Caki2 (cell line): ENCODE measurements at places on chromosomes 4 and X. TPM values are rescaled to one million over a fixed set of nuclear protein-coding genes. Genes with fewer than 3 reads are reported as not detected.

Gene ADH1C
- total RNA-seq, result not detected in 2 replicates

Gene DMP1
- total RNA-seq, result not detected in 2 replicates

Gene MAGEA11
- total RNA-seq, result not detected in 2 replicates

DNA sequence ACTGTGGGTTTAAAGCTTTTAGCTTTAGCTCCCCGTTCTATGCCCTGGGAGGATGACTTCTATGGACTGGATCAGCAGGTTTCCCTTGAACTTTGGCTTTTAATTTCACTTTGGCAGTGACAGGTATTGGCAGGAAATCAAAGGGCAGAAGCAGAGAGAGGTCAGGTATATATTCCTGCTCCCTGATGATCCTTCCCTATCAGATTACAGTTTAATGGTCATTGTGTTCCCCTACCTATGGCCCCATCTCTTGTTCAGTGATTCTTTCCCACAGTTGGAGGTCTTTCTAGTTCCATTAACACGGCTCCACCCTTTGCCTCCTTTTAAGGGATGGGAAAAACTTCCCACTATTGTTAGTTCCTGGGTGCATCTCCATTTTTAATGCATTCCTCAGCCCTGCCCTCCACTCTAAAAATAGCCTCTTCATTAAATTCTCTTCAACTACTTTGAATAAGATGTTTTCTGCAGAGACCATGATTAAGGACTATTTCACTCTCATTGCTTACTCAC is 107.8 kb upstream of the TMEM47 start:
- no peak for DNase-seq

GRCh38 chrX:154348114-154348531 is 26.3 kb downstream of the FLNA start:
- DNase-seq, result no peak

- DNase-seq, result no peak
Observed at GRCh38 chrX:119226446-119226845, 9.6 kb upstream of the PGRMC1 start.

Gene SMR3B
- total RNA-seq, result not detected in 2 replicates

GRCh38 chrX:37912304-37912703 is 64.9 kb upstream of the DYNLT3 start:
- peak; percentile 65 for DNase-seq

Gene CYSLTR1
- total RNA-seq, result not detected in 2 replicates

Gene RHOXF2B
- total RNA-seq, result not detected in 2 replicates

- no peak for DNase-seq
Observed at GRCh38 chr4:2289311-2289954, 27.5 kb upstream of the MXD4 start.

Gene GAGE2A
- total RNA-seq, result not detected in 2 replicates

- DNase-seq, result no peak
Observed at GRCh38 chr4:4333265-4333706, 43.2 kb downstream of the ZBTB49 start.

DNA sequence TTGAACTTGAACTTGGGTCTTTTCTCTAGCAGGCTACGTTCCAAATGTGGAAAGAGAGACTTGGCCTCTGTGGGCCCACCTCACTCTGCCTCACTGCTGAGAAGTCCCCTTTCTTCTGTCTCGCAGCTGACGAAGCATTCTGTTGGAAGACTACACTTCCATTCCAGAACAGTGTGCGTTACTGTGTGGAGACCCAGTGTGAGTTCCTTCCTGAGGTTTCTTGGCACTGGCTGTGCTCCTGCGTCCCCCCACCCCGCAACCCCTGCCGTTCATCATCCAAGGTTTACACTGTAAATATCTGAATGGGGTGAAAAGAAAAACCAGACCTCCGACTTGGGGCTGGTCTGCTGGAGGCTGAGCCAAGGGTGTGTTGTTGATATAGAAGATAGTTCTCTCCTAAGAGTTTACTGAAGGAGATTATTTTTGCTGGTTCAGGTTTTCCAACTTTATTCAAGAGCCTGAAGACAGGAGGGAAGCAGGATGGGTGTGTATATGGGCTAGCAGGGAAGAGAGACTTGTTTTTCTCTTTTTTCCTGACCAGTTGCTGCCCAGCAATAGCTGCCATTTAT is 34.7 kb downstream of the NHSL2 start:
- no peak for DNase-seq

Gene ODAPH
- total RNA-seq, result 0.17 TPM in 1 of 2 replicates, not detected in the other

DNA sequence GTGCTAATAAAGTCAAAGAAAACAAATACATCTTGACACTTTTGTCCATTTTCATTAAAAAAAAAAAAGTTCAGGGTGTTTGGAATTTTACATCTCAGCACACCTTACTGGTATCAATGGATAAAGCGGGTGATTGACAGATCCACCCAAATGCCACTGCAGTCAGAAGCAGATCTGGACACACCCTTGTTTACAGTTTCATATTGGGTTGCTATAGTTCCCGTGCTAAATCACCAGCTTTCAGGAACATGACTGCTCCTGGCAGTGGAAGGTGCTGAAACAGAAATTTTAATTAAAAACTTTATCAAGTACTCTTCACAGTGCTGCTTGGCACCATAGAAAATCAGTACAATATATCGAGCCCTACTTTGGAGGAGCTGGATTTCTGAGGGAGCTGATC is 116.3 kb downstream of the STOX2 start:
- DNase-seq, result no peak

DNA sequence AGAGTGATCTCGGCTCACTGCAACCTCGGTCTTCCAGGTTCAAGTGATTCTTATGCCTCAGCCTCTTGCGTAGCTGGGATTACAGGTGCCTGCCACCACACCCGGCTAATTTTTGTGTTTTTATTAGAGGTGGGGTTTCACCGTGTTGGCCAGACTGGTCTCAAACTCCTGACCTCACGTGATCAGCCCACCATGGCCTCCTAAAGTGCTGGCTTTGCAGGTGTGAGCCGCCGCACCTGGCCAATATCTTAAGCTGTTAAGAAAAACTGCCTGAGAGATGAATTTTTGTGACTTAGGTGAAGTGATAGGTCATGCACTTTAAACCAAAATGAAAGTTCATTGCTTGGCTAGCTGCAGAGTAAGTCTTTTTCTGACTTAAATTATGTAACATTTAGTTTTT is 5.8 kb downstream of the KDM6A start:
- DNase-seq, result no peak

Gene TRIM2
- total RNA-seq, result 23.8 and 43.7 TPM in 2 replicates

Gene MAGIX
- total RNA-seq, result 1.7 and 7.6 TPM in 2 replicates

DNA sequence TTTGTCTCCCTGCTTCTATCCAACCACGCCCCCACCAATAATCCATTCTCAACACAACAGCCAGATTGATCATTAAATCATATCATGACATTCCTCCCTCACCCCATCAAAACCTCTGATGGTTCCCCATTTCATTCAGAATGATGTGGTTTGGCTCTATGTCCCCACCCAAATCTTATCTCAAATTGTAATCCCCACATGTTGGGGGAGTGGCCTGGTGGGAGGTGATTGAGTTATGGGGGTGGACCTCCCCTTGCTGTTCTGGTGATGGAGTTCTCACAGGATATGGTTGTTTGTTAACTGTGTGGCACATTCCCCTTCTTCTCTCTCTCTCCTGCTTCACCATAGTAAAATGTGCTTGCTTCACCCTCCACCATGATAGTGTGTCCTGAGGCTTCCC is 23.3 kb downstream of the TRMT2B start:
- DNase-seq, result no peak

DNA sequence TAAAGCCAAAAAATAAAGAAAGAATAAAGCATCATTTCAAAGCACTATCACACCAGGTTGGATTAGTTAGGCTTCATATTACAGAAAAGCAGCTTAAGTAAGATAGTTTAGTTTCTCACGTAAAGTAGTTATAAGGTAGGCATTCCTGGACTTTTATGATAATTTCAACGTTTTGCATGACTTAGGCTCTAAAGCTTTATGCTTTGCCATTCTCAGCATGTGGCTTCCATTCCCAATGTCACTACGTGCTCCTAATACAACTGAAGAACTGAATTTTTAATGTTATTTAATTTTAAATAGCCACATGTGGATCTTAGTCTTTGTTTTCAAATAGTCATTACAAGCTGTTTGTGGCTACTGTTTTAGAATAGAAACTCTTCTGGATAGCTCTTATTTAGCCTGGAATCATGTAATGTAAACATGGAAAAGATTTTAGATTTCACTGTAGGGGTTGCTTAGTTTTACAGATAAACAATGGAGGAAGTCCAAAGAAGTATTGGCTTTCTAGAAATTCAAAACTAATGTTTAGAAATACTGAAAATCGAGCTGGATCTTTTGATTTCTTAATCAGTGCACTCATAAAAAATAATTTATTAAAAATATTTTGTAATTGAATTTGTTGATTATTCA is 710.0 kb downstream of the IL1RAPL1 start:
- DNase-seq, result no peak

Gene NXF2B
- not detected in 2 replicates for total RNA-seq

DNA sequence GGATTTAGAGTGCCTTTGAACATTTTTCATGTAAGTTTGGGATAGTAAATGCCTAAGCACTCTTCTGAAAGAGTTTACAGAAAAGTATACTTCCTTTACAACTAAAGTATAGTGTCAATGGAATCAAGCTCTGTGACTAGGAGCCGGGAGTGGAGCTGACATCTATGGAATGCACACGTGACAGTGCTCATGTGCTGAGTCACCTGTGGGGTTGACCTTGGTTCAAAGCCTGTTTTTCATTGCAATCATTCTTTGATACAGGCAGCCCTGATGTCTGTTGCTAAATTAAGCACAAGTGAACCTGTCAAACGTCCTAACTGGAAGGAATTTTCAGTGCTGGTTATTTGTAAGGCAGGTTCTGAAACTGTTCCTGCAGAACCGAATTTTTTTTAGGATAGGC is 82.5 kb downstream of the GPAT3 start:
- DNase-seq, result peak; percentile 71

GRCh38 chrX:53795576-53795975 is 109.1 kb upstream of the HUWE1 start:
- DNase-seq, result no peak

DNA sequence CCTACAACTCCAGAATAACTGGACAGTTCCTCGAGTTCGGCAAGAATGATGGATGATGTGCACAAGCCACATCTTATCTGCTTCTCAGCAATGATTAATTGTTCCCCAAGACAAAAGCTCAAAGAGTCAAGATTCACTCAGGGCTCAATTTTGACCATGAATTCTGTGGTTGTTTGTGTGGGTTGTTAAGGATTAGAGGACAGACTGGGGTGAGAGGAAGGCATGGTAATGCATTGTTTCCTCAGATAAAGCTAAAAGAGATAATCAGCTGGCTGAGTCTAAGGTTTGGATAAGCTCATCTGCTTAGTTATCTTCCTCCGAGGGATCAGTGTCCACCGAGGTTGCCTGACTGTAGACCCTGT is 161.0 kb downstream of the CPEB2 start:
- DNase-seq, result no peak

Gene TRPC5OS
- total RNA-seq, result not detected in 2 replicates

GRCh38 chr4:48102303-48102702 is 31.7 kb downstream of the TXK start:
- no peak for DNase-seq

Gene PLAC1
- not detected in 2 replicates for total RNA-seq

DNA sequence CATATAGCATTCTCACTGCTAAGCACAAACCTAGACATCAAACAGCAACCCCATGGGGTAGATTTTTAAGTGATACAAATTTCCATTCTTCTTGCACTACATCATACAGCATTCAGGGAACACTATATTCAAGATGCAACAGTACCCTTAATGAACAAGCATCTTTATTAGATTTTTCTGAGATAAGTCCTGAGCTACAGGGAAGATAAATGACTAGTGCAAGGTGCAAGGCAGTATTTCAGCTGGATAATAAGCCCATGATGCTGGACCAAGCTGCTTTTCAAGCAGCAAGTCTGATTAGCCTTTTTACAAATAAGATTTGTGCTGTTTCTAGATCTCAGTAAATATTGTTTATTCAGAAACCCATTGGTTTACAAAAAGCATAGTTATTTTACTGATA is 192.6 kb upstream of the ATOH1 start:
- no peak for DNase-seq

DNA sequence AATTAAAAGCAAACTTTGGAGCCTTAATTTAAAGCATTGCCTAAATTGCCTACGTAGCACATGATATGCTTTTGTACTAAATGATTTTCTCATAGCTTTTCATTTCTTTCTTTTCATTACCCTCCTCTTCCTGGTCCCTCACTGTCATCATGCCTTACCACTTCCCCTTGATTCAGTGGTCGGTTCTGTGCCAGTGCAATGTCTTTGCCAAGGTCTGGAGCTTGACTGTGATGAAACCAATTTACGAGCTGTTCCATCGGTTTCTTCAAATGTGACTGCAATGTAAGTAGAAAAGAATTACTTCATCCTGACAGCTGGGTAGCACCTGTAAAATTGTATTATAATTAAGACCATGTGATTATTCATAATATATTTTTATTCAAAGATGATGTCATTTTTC is 72.5 kb downstream of the C4orf46 start:
- DNase-seq, result no peak

DNA sequence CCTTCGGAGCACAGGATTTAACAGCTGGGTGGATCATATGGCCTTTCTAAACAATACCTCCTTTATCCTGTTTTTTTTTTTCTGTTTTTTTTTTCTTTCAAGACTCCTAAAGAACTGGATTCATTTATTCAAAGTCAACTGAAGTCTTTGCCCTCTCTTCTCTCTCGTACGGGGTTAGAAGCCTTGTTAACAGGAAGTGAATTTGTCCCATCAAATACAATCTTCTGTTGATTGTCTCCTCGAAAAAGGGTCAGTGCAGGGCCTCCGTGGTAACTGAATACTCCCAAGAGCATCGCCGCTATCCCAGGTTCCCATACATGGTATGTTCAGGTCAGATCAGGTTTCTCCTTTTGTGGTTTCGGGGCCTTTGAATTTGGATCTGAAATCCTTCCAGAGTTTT is 1.8 kb upstream of the TMEM128 start:
- no peak for DNase-seq

GRCh38 chr4:87044511-87045233 is 109.9 kb downstream of the AFF1 start:
- DNase-seq, result peak; percentile 75

DNA sequence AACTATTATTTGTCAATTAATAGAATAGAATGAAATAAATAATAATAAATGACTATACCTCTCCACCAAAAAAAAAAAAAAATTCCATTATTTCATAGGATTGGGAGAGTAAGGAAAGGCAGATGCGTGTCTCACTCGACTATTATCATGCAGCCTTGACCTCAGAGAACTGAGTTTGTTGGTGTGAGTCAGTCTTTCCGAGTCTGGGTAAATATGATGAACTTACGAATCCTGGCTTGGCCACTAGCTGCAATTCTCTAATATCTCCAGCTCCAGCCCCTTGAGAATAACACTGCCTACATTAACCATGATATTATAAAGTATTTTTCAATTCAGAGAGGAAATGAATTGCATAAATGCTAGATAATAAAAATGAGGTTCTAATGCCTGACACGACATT is 46.6 kb upstream of the DHX15 start:
- DNase-seq, result no peak

GRCh38 chr4:138978028-138978585 is 37.5 kb upstream of the NOCT start:
- no peak for DNase-seq

GRCh38 chrX:78199851-78200250 is 60.4 kb upstream of the TAF9B start:
- peak; percentile 8 for DNase-seq

- no peak for DNase-seq
Observed at GRCh38 chrX:136761421-136761820, 19.3 kb downstream of the ARHGEF6 start.
